Transverse colon (tissue), 4 donors: ENCODE measurements at places on chromosomes 4 and X. TPM values are rescaled to one million over a fixed set of nuclear protein-coding genes. Genes with fewer than 3 reads are reported as not detected.

Gene SSX3
- total RNA-seq: not detected

Gene BMP3
- total RNA-seq: 55.4 TPM

Gene BBS12
- total RNA-seq: 0.60 TPM

Gene RAB9A
- 34.7 TPM for total RNA-seq

Gene RHOH
- total RNA-seq: 4.1 TPM

Gene NSDHL
- 1.4 TPM for total RNA-seq

Gene ABCG2
- total RNA-seq: 36.6 TPM

Gene NCBP2L
- total RNA-seq: not detected

Gene FOXO4
- 38.7 TPM for total RNA-seq

Gene SEC31A
- 214 TPM for total RNA-seq

Gene ZCCHC18
- total RNA-seq: 0.95 TPM

Gene PNMA6F
- total RNA-seq: not detected

Gene CLDN34
- total RNA-seq: 0.82 TPM

Gene NOA1
- total RNA-seq: 44.5 TPM

Gene DACH2
- total RNA-seq: not detected

Gene TMEM150C
- total RNA-seq: not detected

Gene CT55
- total RNA-seq: not detected

Gene SOWAHB
- 31.9 TPM for total RNA-seq

Gene DUX4
- not detected for total RNA-seq

Gene GSX2
- not detected for total RNA-seq

Gene HTRA3
- total RNA-seq: 1.5 TPM

Gene GAR1
- 5.3 TPM for total RNA-seq

Gene TCEAL6
- total RNA-seq: not detected

Gene CYTL1
- 1.8 TPM for total RNA-seq

Gene CORIN
- not detected for total RNA-seq

Gene MTNR1A
- 7.0 TPM for total RNA-seq

Gene NPNT
- total RNA-seq: 25.2 TPM

Gene TMPRSS11D
- total RNA-seq: not detected

Gene ARAP2
- 43.1 TPM for total RNA-seq

Gene MGAT4D
- not detected for total RNA-seq

Gene DCAF8L2
- not detected for total RNA-seq

Gene HGFAC
- total RNA-seq: not detected

Gene IL21
- not detected for total RNA-seq

Gene NUDT11
- 0.68 TPM for total RNA-seq

Gene SMAD1
- 42.9 TPM for total RNA-seq

Gene ADRA2C
- total RNA-seq: 0.96 TPM

Gene F8
- total RNA-seq: 4.5 TPM
